ENCODE measurements at places on chromosomes 4 and X. TPM values are rescaled to one million over a fixed set of nuclear protein-coding genes. Genes with fewer than 3 reads are reported as not detected.
A peak's percentile ranks its signal among the peaks of the same experiment; 100 is the strongest.

GRCh38 chr4:182556580-182556979 is 313.4 kb downstream of the TENM3 start:
- peaks cover 65% of the 10 kb centered on the region for H3K4me1 ChIP-seq
- DNase-seq = peak; percentile 35
- H3K27ac ChIP-seq = peak overlapping the region; percentile 97

The TCEAL2 gene
- polyA plus RNA-seq = 46.6 TPM

The ADGRG4 gene
- not detected for polyA plus RNA-seq

The TSPAN7 gene
- 10.4 TPM for polyA plus RNA-seq

The MID2 gene
- 0.31 TPM for polyA plus RNA-seq

- no peaks in the 10 kb centered on the region for H3K4me1 ChIP-seq
- no peak overlapping the region for H3K27ac ChIP-seq
- H3K4me3 ChIP-seq = no peak overlapping the region
- DNase-seq = peak; percentile 44
Measured at GRCh38 chrX:138748480-138748879, 37.0 kb upstream of the FGF13 start.

DNA sequence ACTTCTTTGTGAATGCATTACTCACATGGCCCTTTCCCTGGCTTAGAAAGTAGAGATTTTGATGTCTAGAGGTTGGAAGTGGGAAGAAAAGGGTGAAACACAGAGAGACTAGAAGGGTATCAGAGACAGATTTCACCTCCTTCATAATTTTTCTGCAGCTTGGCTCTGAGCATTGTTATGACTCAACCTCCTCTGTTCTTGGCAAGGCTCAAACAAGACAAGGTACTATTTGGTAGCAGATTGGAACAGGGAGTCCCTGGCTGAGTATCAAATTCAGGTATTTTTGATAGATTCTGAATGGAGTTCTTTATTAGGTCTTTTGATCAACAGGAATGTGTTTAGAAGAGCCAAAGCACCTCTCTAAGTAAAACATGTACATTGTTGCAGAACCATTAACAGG is 146.3 kb upstream of the CHRDL1 start:
- H3K27me3 ChIP-seq = peaks cover 6% of the 10 kb centered on the region
- H3K4me1 ChIP-seq = no peaks in the 10 kb centered on the region
- no peak overlapping the region for H3K27ac ChIP-seq
- DNase-seq = no peak

DNA sequence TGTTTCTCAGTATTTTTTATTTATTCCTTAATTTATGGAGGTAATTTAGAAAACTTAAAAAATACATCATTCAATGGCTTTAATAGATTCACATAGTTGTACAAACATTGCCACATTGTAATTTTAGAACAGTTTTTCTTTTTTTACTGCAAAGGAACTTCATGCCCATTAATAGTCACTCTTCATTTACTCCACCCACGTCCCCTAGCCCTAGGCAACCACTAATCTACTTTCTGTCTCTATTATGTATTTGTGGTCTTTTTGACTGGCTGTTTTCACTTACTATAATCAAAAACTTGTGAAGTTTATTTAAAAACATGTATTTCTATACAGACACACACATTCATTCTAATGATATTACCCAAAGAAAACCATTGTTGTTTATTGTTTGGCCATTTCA is 664.8 kb downstream of the GRID2 start:
- H3K36me3 ChIP-seq = no peaks in the 10 kb centered on the region
- no peaks in the 10 kb centered on the region for H3K4me1 ChIP-seq
- DNase-seq = no peak
- H3K27ac ChIP-seq = no peak overlapping the region
- H3K27me3 ChIP-seq = no peaks in the 10 kb centered on the region

DNA sequence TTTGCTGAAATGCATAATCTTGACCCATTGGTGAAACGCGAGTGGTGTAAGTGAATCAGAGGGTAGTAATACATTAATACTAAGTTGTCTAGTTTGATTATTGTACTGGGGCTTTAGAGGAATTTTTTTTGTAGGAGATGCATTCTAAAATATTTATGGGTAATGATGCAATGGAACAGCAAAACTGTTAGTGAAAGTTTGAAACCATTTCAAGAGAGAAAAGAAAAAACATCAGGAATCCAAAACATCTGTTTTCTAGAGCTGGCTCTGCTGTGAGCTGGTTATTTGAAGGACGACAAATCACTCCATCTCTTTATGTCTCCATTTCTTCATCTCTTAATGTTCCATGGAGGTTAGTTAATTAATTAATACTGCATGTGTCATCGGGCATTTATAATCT is 351.9 kb upstream of the FAT1 start:
- H3K4me1 ChIP-seq = peaks cover 31% of the 10 kb centered on the region
- H3K27me3 ChIP-seq = no peaks in the 10 kb centered on the region
- no peak for DNase-seq

Data from GM23338 (cell line).